ENCODE measurements at places on chromosomes 11 and 22.

DNA sequence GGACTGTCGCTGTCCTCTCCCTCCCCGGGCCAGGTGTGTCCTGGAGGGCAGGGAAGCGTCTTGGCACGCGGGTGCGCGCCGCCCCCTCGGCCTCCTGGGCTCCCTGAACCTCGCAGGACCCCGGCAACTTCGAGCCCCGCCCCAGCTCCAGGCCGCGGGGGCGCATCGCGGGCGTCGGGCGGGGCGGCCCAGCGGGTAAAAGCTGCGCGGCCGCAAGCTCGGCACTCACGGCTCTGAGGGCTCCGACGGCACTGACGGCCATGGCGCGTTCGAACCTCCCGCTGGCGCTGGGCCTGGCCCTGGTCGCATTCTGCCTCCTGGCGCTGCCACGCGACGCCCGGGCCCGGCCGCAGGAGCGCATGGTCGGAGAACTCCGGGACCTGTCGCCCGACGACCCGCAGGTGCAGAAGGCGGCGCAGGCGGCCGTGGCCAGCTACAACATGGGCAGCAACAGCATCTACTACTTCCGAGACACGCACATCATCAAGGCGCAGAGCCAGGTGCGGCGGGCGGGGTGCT lies at the start of gene CST6:
CST6 (plus strand) TSS at position 224 of the 519 bp plus-strand sequence; CDS start at position 261, 37 bp downstream.
- DNase-seq: no peak

GRCh38 chr22:27680636-27681035 lies 120.9 kb downstream of the MN1 start:
- DNase-seq: no peak

GRCh38 chr11:71499125-71499524 lies 27.9 kb upstream of the KRTAP5-7 start:
- DNase-seq: no peak

GRCh38 chr22:49334976-49335375 lies 492.7 kb downstream of the BRD1 start:
- no peak for DNase-seq

- DNase-seq: no peak
Measured at GRCh38 chr11:73838443-73839122, 38.1 kb downstream of the COA4 start.

DNA sequence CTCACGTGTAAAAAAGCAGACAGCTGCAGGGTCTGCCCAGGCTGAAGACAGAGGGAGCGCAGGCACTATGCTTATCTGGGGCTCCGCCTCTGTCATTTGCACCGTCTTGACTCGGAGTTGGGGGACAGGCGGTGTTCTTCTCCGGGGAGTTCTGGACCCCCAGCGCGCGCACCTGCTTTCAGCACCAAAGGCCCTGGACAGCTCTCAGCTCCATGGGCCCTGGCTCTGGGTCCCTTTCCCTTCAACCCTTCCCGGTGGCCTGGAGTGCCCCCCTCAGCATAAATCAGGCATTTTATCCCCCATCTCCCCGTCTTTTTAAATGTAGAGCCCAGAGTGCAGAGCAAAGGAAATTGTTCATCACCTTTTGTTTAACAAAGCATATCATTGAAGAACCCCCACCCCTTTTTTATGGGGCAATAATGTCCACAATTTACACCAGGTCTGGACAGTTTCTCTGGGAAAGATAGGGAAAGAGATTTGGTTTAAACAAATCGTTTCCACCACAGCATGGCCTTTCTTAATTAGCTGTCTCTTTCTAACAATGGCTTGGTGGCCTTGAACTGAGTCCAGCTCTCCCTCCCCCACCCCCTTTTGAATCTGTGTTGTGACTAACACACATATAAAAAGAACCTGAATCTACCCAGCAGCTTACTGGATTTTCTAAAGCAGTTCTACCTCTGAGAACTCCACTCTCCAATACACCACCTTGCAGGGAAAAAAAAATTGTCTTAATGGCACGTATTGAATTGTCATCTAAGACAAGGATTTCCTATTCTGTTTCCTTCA lies 1.7 kb downstream of the SEZ6L start:
- DNase-seq: no peak

- no peak for DNase-seq
Measured at GRCh38 chr11:789943-790342, at the start of gene CEND1. Gene CEND1 (minus strand): TSS chr11:790090. CDS start chr11:788576, 1,514 bp downstream.

GRCh38 chr22:44369293-44369661 lies 56.5 kb upstream of the SHISAL1 start:
- DNase-seq: no peak

DNA sequence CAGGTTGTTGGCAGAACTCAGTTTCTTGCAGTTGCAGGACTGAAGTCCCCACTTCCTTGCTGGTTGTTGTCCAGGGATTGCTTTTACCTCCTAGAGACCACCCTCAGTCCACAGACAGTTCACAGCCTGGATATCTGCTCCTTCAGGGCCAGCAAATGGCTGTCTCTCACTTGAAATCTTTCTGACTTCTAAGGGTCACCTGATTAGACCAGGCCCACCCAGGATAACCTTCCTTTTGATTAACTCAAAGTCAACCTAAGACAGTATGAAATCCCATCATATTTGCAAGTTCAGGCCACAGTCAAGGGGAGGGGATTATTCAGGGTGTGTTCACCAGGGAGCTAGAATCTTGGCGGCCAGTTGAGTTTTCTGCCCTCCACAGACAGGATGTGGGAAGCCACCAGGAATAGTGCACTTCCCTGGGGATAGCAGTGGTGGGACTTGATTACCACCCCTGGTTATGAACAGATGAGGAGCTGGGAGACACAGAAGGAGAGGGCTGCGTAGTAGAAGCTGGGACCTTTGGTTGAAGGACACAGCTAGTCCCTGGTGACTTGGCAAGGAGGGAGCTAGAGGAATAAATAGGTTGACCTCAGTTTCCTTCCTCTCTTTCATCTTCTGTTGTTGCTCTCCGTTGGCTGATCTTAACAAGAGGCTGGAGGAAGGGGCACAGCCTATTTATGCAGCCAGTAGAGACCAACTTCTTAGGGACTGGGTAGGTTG lies 33.4 kb downstream of the MIAT start:
- no peak for DNase-seq

- no peak for DNase-seq
Measured at GRCh38 chr11:131656179-131656838, 285.9 kb downstream of the NTM start.

GRCh38 chr11:103792981-103793468 lies 243.4 kb upstream of the DDI1 start:
- DNase-seq: no peak

- no peak for DNase-seq
Measured at GRCh38 chr11:1074244-1075221, at the start of gene MUC2. Gene MUC2 (plus strand): TSS chr11:1074874.

GRCh38 chr11:36499315-36499714 lies 10.8 kb downstream of the TRAF6 start:
- DNase-seq: no peak

- DNase-seq: no peak
Measured at GRCh38 chr22:46125816-46126765, 24.2 kb upstream of the PPARA start.

GRCh38 chr22:47446331-47446730 lies 683.9 kb downstream of the TBC1D22A start:
- no peak for DNase-seq

DNA sequence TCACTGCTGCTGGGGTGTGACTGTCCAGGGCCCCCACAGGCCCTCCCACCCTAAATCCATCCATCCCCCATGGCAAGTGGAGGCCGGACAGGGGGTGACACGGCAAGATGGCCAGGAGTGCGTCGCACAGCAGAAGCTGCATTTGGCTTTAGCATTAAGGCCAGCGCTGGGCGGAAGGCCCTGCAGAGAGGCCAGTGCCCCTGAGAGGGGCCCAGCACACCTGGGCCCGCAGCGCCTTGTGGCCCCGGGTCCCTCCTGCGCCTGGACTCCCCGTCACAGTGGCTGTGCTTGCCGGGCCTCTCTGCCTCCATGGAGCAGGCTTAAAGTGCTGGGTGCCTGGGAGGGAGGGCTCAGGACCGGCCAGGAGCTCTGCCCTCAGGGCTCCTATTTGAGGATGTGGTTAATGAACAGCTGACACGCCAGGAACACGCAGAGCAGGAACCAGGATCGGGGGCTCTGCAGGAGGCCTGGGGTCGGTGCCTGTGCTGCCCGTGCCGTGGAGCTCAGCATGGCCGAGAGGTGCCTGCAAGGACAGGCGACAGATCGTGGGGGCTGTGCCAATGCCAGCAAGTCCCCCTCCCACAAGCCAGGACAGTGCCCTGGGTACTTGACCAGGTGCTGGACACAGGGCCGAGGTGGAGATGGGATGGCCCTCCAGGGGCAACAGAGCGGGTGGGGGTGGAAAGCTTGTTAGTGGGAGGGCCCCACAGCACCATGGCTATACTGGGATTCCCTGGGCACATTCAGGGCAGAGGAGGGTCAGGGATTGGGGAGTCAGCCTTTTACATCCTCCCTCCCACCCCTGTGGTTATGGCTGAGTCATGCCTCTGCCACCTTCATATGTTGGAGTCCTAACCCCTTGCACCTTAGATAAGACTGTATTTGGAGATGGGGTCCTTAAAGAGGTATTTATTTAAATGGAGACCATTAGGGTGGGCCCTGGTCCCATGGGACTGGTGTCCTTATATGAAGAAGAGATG lies 30.9 kb upstream of the CARS1 start:
- no peak for DNase-seq

- DNase-seq: no peak
Measured at GRCh38 chr11:31870609-31871309, 59.6 kb upstream of the PAX6 start.

DNA sequence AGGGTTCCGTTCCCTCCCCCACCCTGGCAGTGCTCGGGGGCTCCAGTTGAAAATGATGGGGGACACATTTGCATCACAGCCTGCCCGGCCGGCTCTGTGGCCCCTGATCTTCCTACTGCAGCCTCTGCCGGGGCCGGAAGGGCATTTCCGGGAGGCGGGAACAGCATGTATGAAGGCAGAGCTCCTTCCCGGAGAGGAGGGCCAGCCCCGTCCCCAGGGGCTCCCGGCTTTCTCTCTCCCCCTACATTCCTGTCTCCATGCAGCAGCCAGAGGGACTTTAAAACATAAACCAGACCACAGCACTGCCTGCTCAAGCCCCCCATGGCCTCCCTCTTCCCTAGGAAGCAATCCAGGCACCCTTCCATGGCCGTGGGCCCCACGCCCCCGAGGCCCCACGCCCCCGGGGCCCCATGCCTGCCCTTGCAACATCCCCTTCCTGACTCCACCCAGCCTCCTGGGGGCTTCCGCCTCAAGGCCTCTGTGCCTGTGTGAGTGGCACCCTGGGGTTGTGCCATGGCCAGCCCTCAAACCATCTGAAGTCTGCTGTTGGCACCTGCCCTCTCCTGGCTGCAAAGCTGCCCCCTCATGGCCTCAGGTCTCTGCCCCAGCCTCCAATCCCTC lies 73.1 kb downstream of the CDKN1C start:
- DNase-seq: no peak

GRCh38 chr11:19880088-19880345 lies 167.4 kb downstream of the NAV2 start:
- DNase-seq: no peak
